Activated naive CD4-positive, alpha-beta T cell treated with anti-CD3 and anti-CD28 coated beads, Interleukin-2, amount 50 U/mL, for 16 hours (primary cell): ENCODE measurements at places on chromosomes 7 and 10.
A peak's percentile ranks its signal among the peaks of the same experiment; 100 is the strongest.

- DNase-seq: no peak
These were observed 81.1 kb downstream of the XRCC2 start for GRCh38 chr7:152594801-152595200.

- no peak for DNase-seq
These were observed 204.1 kb downstream of the TRIL start for GRCh38 chr7:28754027-28754426.

DNA sequence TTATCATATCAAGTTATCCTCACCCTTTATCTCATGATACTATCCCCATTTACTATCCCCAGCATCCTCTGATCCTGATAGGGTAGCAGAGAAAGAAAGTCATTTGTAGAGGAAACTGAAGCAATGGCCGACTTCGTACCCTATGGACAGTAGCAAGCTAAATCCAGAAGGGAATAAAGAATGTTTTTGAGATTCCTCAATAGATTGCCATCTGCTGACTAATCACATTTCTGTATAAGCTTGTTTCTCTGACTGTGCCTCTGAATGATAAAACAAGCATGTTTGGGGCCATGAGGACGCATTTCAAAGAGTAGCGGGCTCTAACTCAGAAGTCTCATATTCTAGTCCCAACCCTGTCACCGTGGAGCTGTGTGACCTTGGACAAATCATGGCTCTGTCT is 13.2 kb upstream of the FAM107B start:
- no peak for DNase-seq

GRCh38 chr10:121266370-121266769 is 331.9 kb downstream of the FGFR2 start:
- no peak for DNase-seq

DNA sequence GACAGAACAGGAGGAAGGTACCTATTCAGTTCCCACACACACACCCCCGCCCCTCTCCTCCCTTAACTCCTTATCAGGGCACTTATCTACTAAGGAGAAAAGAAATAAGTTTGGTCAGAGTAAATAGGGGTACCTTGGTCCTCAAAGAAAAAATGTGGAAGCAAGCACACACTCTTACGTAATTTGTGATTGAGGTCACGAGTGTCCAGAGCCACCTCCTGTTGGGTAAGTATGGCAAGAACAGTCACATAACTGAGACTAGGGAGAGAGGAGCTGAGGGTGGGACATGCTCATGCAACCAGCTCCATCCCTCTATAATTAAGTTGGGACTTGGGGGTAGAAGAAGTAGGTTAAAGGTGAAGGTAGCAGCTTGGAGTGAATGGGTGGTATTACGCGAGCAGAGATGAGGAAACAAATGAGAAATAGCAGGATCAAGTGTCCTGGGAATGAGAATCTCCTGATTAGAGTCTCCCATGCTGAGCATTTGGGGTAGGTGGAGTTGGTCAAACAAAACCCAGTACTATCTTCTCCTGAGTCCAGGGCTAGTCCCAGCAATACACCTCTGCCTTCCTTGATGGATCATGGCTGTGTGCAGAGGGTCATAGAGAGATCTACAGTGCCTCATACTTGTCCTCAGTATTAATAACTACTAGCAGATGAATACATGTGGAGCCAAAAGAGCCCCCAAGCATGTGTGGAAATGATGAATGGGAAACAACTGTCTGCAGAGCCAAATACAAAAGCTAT is 77.1 kb downstream of the GSAP start:
- no peak for DNase-seq

- DNase-seq: no peak
These were observed 70.1 kb upstream of the CAMK1D start for GRCh38 chr10:12279281-12279680.

DNA sequence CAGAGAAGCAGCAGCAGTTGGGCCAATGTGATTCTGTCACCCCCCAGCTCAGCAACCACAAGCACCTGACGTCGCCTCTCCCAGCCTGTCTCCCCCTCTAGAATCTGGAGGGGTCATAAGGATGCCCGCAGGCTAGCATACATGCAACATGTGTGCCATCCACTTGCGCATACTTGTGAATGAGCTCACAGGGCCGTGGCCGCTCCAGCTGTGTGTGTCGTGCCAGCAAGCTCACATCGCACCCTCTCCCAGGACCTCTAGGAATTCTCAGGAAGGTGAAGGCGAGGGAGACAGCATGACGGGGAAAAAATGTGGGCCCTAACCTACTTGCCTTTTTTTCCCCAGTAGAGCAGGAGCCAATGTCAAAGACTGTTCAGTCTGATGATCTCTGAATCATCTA is 80.3 kb downstream of the STRA8 start:
- no peak for DNase-seq

DNA sequence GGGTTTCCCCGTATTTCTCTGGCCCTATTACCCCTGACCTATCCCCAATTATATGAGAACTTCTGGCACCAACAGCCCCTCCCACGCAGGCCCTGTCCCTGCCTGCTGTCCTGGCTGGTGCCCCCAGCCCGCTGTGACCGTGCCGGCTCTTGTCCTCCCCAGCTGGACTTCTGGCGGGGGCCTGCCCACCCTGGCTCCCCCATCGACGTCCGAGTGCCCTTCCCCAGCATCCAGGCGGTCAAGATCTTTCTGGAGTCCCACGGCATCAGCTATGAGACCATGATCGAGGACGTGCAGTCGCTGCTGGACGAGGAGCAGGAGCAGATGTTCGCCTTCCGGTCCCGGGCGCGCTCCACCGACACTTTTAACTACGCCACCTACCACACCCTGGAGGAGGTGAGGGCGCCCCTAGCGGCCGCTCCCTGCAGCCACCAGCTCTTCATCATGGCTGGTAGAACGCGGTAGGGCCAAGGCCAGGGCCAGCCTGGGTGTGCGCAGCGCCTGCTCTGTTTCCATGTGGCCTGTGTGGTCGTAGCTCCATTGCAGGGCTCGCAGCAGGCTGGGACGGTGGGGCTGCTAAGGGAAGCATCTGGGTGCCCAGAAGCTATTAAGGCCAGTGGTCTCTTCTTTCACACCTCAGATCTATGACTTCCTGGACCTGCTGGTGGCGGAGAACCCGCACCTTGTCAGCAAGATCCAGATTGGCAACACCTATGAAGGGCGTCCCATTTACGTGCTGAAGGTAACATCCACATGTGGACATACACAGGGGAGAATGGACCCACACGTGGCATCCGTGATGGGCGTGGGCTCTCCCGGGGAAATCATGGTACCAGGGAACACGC is 1.4 kb downstream of the CPA1 start:
- DNase-seq: no peak

DNA sequence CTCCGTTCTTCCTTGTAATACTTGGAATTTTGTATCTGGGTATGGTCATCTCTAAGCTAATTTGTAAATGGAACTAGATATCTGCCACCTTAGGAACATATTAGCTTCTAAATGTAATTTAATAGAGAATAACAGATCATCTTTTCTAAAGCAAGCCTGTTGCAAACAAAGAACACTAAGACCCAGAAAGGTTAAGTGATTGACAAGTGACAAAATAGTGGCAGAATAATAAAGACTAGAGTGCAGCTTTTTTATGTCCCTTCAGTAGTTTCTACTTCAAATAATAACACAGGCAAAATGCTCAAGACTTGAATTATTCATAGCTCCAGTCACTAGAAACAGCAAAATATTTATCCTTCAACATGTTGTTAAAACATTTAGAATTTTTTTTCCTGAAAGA is 91.7 kb downstream of the MET start:
- no peak for DNase-seq

GRCh38 chr7:132251327-132251659 is 325.0 kb downstream of the PLXNA4 start:
- DNase-seq: no peak

DNA sequence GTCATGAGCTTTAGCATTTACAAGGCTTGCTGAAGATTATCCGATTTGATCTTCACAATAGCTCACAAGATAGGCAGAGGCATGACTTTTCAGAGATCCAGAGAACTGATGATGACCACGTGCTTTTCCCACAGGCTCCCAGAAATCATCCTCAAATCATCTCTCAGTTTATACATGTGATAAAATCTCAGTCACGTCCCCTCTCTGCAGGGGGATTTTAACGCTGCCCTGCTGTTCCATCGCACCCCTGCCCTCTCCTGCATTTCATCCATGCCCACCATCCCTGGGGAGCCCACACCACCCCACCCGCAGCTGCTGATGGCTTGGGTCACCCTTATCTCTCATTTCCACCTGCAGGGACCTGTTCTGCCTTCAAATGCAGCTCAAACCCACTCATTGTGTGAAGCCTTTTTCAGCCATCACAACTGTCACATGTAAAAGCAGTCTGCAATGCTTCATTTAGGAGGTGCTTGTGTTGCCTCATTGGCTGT is 141.8 kb downstream of the DIP2C start:
- DNase-seq: no peak

DNA sequence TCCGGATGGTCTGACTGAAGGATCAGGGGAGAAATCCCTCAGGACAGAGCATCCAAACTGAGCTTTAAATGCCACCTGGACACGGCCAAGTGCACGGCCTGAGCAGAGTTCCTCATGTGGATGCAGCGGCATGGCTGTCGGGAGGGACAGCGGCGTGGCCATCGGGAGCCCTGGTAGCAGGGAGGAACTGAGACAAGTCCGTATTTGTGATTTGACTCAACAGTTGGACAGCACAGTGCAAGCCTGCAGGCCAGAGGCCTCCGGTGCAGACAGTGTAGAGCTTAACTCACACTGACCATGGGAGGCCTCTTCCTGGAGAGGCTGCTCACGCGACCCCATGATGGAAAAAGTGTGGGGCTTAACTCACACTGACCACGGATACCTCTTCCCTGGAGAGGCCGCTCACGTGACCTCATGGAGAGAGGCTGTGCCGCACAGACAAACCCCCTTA is 207.4 kb downstream of the DIP2C start:
- DNase-seq: no peak

DNA sequence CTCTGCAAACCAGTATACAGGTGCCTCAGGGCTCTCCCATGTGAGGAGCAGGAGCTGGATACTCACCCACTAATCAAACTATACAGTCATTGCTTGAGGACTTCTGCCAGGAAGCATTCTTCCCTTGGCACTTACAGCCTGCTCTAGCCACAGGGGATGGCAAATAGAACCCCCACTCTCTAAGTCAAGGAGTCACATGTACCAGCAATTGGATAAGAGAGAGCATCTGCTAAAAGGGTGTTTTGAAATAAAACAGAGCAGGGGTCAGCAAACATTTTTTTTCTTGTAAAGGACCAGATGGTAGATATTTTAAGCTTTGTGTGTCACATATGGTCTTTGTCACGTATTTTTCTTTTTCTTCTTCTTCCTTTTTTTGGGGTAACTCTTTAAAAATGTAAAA is 865.2 kb upstream of the GHITM start:
- no peak for DNase-seq

DNA sequence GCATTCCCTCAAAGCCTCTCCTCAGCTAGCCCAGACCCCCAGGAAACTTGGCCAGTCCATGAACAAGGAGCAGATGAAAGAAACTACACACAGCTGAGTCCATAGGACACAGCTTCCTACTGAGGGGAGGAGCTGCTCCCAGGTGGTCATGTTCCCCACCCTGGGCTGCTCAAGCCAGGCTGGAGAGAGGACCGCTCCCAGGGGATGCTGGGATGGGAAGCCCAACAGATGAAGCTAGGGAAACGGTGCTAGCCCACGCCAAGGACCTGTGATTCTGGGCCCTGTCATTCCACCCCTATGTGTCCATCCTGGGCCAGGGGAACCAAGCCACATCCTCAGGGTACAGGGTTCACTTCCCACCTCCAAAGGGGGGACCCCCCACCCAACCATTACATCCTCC is 19.0 kb downstream of the KCNH2 start:
- no peak for DNase-seq

- DNase-seq: no peak
These were observed 90.8 kb upstream of the DNAJB6 start for GRCh38 chr7:157246052-157246451.

DNA sequence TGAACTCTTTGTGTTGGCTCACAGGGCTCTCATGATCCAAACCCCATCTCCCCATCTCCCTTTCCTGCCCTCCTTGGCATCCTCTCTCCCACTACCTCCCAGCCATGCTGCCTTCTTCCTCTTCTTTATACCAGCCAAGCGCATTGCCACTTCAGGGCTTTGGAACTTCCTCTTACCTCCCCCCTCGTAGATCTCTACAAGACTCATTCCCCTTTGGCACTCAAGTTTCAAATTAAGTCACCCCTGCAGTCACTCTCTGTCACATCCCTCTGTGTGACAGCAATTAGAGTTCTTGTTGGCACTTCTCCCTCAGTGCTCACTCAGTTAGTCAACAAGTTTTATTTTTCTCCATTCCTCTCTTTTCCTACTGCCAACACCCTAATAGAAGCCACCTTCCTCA is 20.8 kb upstream of the NRP1 start:
- no peak for DNase-seq

DNA sequence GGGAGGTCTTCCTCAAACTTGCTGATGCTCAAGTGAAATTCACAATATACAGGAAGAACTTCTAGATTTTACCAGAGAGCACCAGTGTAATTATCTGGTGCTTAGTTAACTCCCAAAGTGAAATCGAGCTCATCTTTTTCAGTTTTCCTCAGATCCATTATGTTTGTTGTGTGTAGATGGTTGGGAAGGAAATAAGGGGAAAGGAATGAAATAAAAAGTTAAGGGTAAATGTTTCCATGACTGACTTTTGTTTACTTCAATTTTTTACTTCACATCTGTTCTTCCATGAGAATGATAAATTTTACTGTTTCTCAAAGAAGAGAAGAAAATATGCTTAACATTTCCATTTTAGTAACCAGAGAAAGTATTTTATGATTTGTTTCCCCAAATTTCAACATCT is 21.3 kb downstream of the FAM107B start:
- DNase-seq: no peak

- DNase-seq: no peak
These were observed 7.6 kb downstream of the GDF2 start for GRCh38 chr10:47329855-47330254.

GRCh38 chr7:79774150-79774549 is 320.7 kb upstream of the MAGI2 start:
- no peak for DNase-seq

GRCh38 chr7:6385110-6385781 is 62.5 kb downstream of the DAGLB start:
- no peak for DNase-seq

DNA sequence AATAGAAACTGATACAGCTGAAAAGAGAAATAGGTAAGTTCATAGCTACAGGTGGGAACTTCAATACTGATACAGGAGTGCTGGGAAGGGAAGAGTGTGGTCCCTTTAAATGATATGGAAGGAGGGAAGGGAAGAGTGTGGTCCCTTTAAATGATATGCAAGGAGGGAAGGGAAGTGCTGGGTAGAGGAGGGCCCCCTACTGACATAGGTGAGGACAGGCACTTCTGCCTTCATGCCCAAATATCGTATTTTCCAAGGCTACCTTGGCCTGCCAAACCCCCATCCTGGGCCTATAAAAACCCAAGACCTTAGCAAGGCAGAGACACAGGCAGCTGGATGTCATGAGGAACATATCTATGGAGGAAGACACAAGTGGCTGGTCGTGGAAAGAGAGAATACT is 92.3 kb downstream of the MAGI2 start:
- DNase-seq: no peak

GRCh38 chr7:74453322-74454011 is at the start of gene GTF2IRD1:
GTF2IRD1 (plus strand) TSS chr7:74453906; CDS start chr7:74508081, 54,175 bp downstream.
- DNase-seq: peak; percentile 54

- DNase-seq: no peak
These were observed 10.6 kb upstream of the SUN1 start for GRCh38 chr7:821688-822087.

- DNase-seq: no peak
These were observed 1.3 kb downstream of the IFIT2 start for GRCh38 chr10:89303161-89303560.
